ENCODE measurements at places on chromosomes 2 and 18.

DNA sequence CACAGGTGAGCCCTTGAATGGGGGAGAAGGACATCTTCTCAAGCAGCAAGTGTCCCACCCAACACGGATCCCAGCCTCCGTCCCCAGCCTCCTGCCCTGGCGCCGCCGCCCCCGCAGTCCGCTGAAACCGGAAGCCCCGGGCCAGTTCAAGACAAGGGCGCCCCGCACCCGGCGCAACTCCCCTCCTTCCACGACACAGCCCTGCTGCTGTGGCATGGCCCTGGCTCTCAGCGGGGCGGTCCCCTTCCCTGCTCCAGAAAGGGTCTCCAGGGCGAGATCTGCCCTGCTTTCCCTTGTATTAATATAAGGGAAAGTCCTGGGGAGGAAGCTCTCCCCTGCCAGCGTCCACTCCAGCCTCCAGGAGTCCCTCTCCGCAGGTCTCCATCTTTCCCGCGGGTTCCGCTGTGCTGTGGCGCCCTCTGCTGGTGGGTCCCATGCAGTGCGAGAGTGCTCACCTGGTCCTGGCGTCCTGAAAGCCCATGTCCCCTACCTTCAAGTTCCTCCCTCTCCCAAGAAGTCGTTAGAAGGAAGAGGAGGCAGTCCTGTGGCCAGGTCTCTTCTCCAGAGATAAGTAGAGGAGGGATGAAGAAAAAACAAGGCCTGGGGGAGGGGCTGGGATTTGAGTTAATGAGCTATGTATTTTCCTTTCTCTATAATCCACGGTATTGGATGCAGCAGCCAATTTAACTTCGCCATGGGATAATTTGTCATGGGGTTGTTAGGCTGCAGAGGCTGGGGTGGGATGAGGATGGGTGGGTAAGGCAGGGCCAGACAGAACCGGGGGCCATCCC, 176.0 kb downstream of the SMAD2 start:
- peak; percentile 30 for DNase-seq

DNA sequence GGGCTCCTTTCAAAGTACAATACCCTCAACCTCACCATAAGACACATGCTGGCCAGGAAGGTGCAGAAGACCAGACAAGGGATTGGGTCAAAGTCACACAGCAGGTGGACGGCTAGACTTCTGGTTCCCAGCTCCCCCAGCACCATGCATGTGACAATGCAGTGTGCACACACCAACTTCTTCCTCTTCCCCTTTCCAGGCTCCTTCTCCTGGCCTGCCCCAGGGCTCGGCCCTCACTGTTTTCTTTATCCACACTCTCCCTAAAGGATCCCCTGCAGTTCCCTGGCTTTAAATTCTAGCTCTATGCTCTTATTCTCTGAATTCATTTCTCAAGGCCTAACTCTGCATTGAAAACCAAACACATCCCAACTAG, 82.3 kb downstream of the LOXHD1 start:
- no peak for DNase-seq

GRCh38 chr2:96946625-96947024, 39.8 kb downstream of the FAM178B start:
- no peak for DNase-seq

GRCh38 chr18:5104246-5104645, 92.8 kb downstream of the AKAIN1 start:
- no peak for DNase-seq

- DNase-seq = no peak
These were observed 312.0 kb downstream of the CELF4 start for GRCh38 chr18:37253394-37254235.

DNA sequence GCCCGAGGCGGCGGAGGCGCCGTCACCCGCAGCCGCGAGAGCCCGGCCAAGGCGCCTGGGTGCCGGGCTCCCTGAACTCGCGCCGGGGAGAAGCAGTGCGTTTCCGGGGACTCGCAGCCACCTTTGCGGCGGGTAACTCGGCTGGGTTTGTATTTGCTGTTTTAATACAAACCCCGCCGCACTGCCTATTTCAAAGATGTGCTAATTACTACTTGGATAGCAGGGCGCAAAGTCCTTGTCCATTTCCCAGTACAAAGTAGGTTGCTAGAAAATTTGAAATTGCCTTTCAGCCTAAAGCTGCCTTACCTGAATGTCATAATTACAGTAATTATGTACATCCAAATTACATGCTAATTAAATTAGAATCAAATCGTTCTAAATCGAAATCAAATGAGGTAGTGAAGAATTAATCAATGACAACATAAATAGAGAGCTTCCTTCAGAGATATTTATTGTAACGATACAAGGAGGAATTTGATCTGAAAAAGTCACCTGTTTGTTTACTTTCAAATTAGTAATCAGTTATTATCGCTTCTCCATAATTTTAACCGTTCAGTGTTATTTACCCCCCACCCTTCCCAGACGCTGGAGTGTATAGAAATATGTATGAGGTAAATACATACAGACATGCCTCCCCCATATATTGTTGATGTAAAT, 8.1 kb downstream of the SP9 start:
- no peak for DNase-seq
